ENCODE measurements at places on chromosomes 3 and 15. TPM values are rescaled to one million over a fixed set of nuclear protein-coding genes. Genes with fewer than 3 reads are reported as not detected.

FMN1 gene
- total RNA-seq = under 0.01 TPM

ADAMTSL3 gene
- 0.80 TPM for total RNA-seq

OPA1 gene
- total RNA-seq = 37.1 TPM

SLC22A13 gene
- total RNA-seq = not detected

ELL3 gene
- total RNA-seq = 3.1 TPM

PLA2G4D gene
- not detected for total RNA-seq

ISLR2 gene
- 0.13 TPM for total RNA-seq

EPHA3 gene
- total RNA-seq = 0.07 TPM

VWA5B2 gene
- not detected for total RNA-seq

CDHR4 gene
- not detected for total RNA-seq

ECE2 gene
- not detected for total RNA-seq

CSK gene
- total RNA-seq = 30.9 TPM

SH3GL3 gene
- total RNA-seq = not detected

C3orf70 gene
- 3.1 TPM for total RNA-seq

ANKRD63 gene
- total RNA-seq = not detected

UROC1 gene
- total RNA-seq = not detected

TGFBR2 gene
- total RNA-seq = 339 TPM

FEZF2 gene
- total RNA-seq = not detected

LOXL1 gene
- 2.5 TPM for total RNA-seq

MAPK6 gene
- 35.1 TPM for total RNA-seq

TMIE gene
- not detected for total RNA-seq

CNTN3 gene
- not detected for total RNA-seq

TMEM212 gene
- total RNA-seq = not detected

BCHE gene
- total RNA-seq = 1.2 TPM

ZNF654 gene
- total RNA-seq = 6.1 TPM

CLRN1 gene
- not detected for total RNA-seq
